ENCODE measurements at places on chromosomes 1 and 21.

- peak; percentile 93 for DNase-seq
Measured at GRCh38 chr1:85406887-85407533, 57.9 kb downstream of the DDAH1 start.

- DNase-seq = peak; percentile 51
Measured at GRCh38 chr1:245375789-245376460, 221.1 kb downstream of the KIF26B start.

DNA sequence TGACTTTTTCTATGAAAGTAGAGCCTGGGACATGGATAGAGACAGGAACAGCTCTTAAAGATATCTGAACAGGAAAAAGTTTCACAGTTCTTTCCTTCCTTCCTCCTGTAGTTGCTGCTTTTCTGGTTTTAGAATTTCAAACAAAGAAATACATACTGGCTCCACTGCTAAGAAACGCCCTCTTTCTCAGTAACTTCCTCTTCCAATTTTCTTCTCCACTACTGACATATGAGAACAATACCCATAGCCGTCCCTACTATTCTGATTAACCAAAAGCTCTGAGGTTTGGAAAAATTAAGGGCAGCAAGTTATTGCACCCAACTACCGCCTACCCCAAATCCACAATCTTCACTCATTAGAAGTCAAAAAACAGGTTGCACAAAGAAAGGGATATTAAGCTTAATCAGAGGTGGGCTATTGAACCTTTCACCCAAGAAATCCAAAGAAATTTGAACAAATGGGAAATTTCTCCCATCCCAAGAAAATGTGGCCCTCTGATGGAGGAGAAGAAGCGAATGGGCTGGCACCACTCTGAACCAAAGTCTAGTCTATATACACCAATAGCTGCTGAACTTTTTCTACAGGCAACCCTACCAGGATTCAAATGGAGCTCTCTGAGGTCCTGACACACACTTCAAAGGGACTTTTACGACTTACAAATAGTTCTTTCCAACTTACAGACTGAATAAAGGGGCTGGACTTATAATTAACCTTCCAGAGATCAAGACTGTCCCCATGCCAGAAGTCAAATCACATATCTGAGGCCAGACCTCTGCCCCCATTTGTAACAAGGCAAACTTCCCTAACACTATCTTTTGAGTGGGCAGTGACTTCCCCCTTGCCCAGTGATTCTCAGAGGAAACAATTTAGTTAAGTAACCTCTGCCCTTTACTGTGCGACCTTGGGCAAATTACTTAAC lies 1.7 kb downstream of the WASF2 start:
- DNase-seq = peak; percentile 35

GRCh38 chr1:53622531-53622930 lies 116.4 kb downstream of the GLIS1 start:
- DNase-seq = no peak

GRCh38 chr1:172457479-172458130 lies 13.7 kb upstream of the PIGC start:
- DNase-seq = no peak

DNA sequence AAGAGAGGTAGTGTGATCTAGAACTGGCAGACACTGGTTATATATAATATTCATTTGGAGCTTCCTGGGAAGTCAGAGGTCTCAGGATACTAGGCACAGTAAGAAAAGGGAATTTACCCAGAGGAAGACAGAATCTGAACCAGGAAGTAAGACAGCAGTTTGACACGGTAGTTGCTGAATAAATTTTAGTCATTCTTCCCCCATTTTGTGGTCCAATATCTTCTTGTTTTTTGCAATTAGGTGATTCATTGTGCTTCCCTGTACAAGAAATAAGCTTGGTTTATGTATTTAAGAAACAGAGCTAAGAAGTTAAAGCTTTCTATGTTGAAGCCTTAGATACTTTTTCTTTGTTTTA lies 1.3 kb downstream of the TMEM167B start:
- DNase-seq = peak; percentile 39

DNA sequence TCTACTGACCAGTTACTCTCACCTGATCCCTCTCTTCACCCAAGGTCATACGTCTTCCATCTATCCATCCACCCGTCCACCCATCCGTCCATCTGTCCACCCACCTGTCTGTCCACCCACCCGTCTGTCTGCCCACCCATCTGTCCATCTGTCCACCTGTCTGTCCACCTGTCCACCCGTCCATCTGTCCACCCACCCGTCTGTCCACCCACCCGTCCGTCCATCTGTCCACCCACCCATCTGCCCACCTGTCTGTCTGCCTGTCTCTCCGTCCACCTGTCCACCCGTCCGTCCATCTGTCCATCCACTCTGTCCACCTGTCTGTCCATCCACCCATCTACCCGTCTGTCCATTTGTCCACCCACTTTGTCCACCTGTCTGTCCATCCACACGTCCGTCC lies 11.8 kb upstream of the KIF26B start:
- no peak for DNase-seq

DNA sequence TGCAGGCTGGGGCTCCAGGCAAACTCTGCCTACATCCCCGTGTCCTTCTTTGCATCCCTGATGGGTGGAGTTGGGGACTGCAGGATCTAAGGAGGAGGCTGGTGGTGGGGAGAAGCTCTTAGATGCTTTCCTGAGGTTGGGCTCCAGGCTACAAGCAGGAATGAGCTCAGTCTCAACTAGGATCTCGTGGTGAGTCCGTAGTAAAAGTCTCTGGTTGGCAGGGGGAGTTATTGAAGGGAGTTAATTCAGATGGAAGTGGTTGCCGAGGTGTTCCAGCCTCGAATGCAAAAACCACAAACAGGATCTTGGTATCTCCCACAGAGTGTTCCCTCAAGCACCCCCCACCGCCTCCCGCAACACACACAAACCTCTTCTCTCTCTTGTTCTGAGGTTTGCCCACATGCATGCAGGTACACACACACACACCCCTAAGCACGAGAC lies 35.0 kb downstream of the TMCC2 start:
- no peak for DNase-seq

DNA sequence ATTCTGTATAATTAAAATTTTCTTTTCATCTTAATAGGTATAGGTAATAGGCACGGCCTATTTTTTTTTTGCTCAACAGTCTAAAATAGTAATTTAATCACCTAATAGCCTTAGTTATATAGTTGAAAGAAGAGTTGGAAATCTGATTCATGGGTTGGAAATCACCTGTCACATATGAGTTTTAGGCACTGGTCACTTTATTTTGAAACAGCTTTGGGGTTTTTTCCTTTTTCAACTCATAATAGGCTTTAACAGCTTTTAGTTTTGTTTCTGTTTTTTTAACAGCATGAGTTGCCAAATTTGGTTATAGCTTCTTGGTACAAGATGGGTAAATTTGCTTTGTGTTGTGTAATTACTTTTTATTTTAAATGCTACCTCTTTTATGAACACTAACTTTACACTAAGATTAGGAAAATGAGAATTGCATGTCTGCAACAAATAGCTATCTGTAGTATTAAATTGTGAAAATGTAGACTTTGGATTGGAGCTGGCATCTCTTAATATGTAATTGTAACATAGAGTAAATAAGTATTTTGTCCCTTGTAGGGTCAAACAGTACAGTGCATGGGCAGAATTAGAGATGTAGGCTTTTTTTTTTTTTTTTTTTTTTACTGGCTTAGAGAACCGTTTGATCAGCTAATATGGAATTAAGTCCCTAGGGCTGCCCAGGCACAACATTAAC lies 109.8 kb downstream of the OSBPL9 start:
- DNase-seq = no peak

DNA sequence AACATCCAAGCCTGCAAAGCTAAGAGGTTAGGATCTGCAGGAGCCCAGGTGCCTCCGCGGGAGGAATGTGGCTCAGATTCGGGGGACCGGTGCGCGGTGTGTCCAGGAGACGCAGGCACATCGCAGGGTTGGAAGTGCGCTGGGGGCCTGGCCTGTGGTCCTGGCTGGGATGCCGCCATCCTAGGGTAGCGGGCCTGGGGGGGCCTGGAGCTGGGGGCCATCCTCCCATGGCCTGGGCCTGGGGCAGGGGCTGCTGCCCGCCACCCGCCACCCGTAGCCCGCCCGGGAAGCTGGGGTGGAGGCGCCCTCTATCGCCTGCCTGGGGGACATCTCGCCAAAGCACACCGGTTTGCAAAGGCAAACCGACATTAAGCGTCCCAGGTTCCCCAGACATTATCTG lies 170.6 kb upstream of the ARHGEF16 start:
- DNase-seq = no peak

DNA sequence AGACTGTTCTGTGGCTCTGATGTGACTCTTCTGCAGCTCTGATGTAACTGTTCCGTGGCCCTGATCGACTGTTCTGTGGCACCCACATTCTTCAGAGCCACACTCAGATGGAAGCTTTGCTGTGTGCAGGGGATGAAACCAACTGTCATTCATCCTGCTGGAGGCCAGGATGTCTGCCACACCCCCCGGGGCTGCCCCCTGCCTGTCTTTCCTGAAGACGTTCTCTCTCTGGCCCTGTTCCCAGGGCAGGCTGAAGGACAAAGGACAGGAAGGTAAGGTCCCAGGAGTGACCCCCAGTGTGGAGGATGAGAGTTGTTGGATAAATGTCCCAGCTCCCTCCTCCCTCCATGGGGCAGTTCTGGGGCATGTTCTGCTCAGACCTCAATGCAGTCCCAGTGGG lies 29.4 kb upstream of the UMODL1 start:
- no peak for DNase-seq

DNA sequence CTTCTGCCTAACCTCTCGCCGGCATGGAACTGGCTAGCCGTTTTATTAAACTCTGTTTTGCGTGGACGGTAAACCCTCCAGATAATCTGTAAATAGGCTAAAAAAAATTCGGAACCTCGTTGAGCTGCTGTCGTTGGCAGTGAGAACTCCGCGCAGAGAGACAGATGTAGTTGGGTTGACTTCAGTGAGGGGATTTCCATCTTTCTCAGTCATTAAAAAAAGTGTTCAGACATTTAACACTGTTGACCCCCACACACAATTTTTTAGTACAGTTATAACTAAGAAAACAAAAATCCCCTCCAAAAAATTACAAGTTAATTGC lies 464 bp downstream of the PARK7 start:
- no peak for DNase-seq

GRCh38 chr1:203056516-203056915 lies 29.3 kb downstream of the MYOG start:
- DNase-seq = no peak

- DNase-seq = peak; percentile 88
Measured at GRCh38 chr1:18922319-18922726, 20.0 kb upstream of the ALDH4A1 start.

DNA sequence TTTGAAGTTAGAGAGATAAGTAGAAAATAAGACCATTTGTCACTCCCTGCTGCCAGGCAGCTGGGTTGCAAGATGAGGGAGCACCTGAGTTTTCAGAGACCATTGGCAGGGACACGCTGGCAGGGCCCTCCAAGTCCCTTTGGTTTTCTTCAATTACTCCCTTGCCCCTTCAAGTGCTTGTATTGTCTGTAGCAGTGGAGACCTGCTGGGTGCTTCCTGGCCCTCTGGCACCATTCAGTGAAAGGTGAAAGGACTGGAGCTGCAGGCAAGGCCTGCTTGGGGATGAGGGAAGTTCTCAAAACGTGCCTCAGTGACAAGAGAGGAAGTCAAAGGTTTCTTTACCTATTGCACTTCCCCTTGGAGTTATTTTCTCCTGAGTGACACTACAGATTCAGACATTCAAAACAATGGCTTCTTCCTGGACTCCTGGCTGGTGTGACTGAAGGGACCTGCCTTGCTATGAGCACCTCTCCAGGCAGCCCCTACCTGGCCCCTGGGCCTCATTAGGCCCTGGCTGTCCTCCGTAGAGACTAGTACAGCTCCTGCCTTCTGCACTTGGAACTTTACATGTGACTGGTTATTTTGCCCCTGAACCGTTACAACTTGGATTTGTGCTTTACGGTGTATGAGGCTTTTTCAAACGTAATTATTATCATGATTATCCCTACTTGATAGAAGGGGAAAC lies 100.1 kb downstream of the C1orf21 start:
- DNase-seq = no peak

GRCh38 chr1:82874041-82874440 lies 1073.3 kb downstream of the ADGRL2 start:
- no peak for DNase-seq

DNA sequence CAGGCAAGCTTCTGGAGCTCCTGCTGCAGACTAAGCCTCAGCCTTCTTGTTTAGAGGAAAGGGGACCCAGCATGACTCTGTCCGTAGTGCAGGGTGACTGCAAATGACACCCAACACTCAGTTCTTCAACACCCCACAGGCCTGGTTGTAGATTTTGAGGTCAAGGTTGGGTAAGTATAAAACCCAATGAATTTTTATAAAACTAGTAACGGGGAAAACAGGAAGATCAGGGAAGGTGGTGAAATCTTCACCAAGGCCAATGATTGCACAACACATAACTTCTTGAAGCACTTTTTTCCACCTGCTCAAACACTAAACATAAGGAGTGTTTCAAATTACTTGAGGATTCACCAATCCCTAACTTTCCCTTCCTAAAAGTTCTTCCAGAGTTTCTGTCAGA lies 89.4 kb upstream of the JAK1 start:
- DNase-seq = no peak

- no peak for DNase-seq
Measured at GRCh38 chr1:230277201-230278025, 148.7 kb downstream of the PGBD5 start.

DNA sequence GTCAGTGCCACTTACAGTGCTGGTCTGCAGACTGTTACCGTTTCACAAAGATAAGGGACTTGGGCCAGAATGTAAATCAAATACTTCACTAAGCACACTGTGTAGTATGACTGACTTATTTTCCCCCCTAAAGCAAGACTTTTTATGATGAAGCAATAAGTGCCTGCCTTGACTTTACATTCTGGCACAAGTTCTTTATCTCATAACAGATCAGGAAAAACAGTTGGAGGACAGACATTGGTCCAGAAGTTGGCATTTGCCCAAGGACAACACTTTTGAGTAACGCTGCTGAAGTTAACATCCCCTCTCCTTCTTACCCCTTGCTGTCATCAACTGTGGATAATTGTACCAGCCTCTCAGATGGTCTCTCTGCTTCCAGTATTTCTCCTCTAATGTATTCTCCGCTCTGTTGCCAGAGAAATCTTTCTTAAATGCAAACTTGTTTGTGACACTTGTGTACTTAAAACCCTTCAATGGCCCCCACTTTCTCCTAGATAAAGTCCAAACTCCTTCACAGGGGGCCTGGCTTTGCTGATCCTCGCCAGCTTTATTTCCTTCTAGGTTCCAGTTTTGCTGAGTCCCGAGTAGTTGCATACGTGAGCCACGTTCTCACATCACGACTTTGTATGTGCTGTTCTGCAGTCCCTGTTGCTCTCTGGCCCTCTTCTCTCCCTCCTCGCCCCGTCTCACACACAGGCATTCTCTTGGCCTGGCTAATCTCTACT lies 45.7 kb downstream of the S1PR1 start:
- no peak for DNase-seq

DNA sequence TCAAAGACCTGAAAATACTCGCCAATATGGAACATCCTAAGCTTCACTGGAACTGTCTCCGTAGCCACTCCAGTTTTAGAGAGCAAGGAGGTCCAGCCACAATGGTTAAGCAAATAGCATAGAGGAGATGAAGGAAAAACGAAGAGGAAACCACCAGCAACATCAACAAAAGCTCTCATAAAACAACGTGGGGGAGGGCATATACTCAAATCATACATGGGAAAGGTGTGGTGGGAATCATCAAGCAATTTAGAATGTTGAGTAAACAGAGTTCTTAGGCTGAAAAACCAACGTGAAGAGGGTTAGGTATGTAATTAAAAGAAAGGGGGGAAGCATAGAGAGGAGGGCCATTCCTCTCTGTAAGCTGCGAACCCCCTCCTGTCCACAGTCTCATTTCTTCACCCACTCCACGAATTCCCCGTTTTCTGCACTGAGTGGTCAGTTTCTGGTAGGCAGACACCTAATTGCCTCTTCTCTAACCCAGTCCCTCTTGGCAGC lies 1.0 kb downstream of the TMEM59 start:
- peak; percentile 10 for DNase-seq

Measured in AG10803 (cell line).